Right forelimb (tissue), 1 donor: ENCODE measurements at places on chromosomes 12 and 14.

DNA sequence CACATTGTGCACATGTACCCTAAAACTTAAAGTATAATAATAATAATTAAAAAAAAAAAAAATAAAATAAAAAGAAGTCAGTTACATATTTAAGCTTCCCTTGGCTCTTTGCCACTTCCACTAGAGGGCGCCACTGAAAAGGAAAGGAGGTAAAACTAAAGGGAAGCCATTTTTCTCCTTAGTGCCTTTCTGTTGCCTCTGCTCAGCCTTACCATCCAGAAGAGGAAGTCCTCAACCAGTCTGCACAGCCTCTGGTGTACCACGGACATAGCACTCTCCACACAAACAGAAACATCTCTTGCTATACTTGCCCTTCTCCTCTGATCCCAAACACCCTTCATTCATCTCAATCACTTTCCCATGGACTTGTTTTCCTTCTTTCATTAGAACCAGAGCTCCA is 169.0 kb upstream of the EEA1 start:
- no peak for DNase-seq

- DNase-seq = peak; percentile 58
These were observed 1176.7 kb upstream of the SEL1L start for GRCh38 chr14:82710267-82710841.

GRCh38 chr12:113214895-113215400 is 6.3 kb upstream of the TPCN1 start:
- no peak for DNase-seq

DNA sequence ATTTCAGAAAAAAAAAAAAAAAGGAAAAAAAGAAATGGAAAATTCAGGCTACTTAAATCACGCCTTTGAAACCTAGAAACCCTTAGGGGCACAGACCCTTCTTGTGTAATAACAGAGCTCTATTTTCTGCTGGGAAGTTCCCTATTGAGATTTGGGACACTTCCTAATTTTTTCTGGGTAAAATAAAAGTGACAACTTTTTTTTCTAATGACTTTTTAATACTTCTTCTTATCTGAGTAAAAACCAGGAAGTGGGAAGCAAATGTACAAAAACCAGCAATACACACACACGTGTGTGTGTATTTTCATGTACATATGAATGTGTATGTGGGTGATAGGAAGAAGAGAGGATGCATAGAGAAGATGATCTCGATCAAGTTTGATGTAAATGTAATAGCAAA is 35.8 kb downstream of the ETV6 start:
- DNase-seq = no peak

GRCh38 chr12:24879644-24880043 is 69.3 kb downstream of the BCAT1 start:
- DNase-seq = no peak

- no peak for DNase-seq
These were observed 19.7 kb upstream of the GPR132 start for GRCh38 chr14:105084741-105085571.

DNA sequence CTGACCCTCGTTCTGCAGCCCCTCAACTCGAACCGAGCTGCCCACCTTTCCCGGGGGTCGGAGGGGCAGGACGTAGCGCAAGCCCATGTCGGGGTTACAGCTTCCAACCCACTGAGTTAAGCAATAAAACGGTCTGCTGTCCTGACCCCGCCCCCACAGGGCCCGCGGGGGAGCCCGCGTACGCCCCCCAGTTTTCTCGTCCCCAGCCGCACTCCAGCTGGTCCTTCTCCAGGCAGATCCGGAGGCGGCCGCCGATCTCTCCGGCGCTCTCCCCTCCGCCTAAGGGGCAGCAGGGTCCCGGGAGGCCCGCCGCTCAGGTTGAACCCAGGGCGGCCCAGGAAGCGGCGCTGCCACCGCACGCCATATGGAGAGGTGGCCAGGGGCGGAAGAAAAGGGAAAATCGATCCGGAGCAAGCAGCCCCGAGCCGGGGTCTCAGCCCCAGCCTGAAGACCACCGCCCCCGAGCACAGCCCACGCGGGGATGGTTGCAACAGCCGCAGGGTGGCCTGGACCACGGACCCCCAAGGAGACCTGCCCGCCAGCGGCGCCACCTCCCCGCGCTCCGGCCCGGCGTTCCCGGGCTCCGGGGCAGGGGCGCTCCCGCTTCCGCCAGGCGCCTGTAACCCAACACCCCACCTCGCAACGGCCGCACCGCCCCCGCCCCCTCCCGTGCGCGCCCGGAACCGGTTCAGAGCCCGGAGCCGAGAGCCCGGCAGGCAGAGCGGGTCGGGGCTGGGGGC is 760 bp downstream of the ACTN1 start:
- peak; percentile 82 for DNase-seq

- no peak for DNase-seq
These were observed 18.3 kb upstream of the SLC35F4 start for GRCh38 chr14:57884175-57884574.
